MM.1S (cell line): ENCODE measurements at places on chromosomes 16 and 17.

GRCh38 chr16:55338646-55339045 is 14.6 kb downstream of the IRX6 start:
- DNase-seq = no peak

DNA sequence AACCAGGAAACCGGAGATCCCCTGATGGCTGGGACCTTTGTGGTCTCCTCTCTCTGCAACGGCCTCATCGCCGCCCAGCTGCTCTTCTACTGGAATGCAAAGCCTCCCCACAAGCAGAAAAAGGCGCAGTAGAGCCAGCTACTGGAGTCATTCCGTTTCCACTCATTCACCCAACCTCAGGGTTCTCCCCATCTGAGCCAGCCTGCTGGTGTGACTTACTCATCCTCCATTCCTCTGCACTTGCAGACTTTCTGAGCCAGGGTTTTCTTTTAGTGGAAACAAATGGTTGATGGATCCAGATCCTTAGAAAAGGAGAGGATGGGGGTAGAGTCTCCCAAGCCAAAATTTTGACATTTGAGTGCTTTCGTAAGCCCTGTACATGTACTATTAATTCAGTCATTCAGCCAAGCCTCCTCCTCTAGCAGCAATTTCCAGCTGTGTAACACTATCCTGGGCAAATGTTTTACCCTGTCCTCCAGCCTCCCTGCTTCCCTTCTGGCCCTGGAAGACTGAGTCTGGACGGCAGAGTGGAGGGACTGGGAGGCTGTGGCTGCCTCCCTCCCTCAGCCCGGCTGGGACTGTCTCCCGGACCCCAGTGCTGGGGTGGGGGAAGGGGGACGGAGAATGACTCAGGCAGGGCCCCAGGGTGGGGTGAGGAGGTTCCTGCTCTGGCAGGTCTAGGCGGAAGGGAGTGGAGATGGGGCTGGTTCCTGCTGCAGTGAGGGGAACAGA is 2.3 kb downstream of the SOX15 start:
- no peak for DNase-seq

DNA sequence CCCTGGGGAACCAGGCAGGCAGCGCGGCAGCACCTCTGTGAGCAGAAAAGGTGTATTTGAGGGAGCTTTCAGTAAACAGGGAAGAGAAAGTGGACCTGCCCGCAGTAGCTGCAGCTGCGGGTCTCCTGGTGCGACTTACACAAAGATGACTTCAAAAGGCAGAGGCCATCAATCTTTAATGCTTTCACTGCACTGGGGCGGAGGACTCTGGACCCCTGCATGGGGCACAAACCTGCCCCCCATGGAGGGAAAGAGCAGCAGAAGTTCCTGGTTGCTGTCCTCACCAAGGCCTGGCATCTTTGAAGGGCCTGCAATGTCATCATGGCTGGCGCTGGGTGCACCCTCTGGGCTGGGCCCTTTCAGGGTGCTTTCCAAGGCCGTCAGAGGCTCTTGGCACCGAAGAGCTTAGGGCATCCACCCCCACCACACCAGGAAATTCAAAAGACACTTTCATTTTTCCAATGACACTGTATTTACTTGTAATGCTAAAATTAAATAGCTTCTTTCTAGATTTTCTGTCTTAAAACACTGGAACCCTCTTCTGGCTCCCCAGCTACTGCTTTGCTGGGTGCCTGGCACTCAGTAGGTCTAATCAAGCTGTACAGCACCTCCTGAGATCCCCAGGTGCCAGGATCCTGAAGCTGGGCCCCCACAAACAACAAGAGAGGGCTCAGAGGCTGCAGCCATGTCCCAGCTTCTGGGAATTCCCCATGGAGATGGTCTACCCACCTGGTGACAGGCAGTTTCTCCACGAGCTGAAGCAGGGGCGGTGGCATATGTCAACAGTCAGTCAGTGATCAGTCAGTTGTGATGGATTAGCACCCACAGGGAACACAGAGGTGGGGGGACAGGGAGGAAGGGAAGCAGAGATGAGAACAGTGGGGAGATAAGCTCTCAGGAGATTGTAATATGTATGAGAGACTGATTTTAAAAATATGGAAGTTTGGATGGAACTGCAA is 2.1 kb upstream of the CACNG1 start:
- DNase-seq = no peak

DNA sequence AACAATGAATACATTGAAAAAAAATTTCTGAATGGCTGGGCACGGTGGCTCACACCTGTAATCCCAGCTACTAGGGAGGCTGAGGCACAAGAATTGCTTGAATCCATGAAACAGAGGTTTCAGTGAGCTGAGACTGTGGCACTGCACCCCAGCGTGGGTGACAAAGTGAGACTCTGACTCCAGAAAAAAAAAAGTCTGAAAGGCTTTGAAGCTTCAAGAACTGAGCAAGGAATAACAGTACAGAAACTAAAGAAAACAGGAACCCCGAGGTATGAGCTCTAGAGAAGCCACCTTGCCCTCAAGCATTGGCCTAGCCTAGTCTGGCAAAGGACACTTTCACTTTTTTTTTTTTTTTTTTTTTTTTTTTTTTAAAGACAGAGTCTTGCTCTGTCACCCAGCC is 45.0 kb downstream of the TEX2 start:
- DNase-seq = peak; percentile 13
